ENCODE measurements at places on chromosomes 6 and 20.

DNA sequence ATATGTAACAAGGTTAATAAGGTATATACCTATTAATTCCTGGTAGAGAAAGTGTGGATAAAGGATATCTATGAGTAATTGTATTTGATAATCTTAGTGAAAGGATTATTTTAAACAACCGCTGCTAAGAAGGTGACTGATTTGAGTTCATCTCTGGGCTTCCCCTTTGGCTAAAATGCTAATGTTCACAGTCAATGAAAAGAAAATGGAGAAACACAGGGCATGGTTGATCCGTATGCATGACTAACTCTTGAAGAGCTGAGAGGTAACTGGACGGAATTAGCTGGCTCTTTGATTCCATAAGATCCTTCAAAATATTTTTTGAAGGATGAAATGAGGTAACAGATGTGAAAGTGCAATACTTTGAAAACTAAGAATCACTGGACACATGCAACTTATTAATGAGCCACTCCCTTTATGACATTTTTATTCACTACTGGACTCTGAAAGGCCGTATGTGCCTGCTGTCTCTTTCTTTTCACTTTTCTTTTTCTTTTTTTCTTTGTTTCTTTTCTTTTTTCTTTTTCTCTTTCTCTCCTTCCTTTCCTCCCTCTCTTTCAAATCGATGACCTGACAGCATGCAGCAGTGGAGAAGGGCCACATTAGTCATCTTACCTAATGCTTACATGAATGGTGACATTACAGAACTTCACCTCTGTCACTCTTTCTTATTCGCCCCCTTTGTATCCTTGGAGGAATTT, 464.6 kb downstream of the CDKAL1 start:
- no peak for DNase-seq

- DNase-seq: no peak
Measured at GRCh38 chr6:104201557-104201956, 658.2 kb downstream of the HACE1 start.

- DNase-seq: no peak
Measured at GRCh38 chr20:39983183-39983582, 705.9 kb downstream of the MAFB start.

DNA sequence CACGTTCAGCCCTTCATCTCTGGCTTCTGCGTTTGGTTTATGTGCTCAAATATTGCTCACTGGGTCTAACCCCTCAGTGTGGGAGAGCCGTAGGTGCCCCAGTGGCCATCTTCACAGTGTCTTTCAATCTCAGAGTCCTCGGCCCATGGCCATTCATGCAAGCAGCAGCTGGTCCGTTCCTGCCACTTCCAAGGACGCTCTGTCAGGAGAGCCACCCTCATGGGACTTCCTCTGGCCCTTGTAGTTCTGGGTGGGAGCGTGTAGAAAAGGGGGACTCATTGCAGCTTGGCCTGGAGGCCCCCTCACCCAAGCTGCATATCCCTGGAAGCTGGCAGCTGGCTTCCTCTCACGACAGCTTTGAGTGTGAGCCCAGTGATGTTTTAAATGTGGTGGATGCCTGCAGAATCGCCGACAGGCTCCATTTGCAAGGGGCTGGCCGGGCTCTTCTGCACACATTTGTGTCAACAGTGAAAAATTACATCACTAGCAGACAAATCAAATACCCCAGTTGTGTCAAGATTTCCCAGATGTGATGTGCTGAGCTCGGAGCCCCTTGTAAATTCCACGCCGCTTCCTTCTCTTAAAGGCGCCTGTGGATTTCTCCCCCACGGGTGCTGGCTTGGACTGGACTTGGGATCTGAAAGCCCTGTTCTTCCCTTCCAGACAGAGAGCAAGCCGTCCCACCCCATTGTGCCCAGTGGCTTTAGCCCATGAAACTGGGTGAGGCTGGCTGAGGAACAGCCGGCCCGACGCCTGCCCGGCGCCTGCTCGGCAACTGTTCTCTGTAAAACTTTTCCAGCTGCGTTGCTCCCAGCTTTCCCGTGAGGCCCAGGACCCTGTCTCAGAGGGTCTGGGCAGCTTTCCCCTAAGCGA, 360.1 kb downstream of the TAF4 start:
- no peak for DNase-seq

DNA sequence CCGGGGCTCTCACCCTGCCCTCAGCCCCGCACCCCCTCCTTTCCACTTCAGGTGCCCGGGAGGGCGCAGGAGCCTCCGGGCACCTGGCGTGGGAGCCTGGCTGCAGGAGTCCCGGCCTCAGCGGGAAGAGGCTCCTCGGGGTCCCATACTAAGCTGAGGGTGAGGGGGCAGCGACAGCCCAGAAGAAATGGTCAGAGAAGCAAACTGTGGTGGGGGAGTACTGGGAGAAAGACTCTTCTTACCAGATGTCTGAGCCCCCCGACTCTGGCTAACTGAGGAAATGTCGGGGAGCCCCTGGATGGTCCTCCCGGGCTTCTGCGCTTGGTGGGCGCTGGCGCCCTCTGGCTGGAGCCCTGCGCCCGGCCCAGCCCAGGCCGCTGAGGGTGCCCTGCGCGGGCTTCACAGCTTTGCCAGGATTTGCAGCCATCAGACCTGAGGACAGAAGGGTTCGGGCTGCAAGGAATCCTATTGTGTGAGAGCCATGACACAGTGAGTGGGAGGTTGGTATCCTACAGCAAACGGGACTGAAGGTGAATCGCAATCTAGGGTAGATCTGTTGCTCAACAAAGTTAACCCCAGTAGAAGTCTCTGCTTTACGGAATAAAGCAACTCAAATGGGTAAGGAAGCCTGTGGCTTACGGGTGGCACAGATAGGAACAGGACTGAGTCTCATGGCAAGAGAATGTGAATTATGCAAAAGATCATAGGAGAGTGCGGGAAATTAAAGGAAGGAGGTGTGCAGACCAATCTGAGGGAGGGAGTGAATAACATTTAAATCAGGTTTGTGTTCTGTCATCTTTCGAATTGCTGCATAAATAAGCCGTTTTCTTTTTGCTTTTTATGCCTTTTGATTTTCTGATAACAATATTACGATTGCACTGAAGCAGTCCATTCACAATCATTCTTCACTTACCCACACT, 639 bp upstream of the RCAN2 start:
- no peak for DNase-seq

DNA sequence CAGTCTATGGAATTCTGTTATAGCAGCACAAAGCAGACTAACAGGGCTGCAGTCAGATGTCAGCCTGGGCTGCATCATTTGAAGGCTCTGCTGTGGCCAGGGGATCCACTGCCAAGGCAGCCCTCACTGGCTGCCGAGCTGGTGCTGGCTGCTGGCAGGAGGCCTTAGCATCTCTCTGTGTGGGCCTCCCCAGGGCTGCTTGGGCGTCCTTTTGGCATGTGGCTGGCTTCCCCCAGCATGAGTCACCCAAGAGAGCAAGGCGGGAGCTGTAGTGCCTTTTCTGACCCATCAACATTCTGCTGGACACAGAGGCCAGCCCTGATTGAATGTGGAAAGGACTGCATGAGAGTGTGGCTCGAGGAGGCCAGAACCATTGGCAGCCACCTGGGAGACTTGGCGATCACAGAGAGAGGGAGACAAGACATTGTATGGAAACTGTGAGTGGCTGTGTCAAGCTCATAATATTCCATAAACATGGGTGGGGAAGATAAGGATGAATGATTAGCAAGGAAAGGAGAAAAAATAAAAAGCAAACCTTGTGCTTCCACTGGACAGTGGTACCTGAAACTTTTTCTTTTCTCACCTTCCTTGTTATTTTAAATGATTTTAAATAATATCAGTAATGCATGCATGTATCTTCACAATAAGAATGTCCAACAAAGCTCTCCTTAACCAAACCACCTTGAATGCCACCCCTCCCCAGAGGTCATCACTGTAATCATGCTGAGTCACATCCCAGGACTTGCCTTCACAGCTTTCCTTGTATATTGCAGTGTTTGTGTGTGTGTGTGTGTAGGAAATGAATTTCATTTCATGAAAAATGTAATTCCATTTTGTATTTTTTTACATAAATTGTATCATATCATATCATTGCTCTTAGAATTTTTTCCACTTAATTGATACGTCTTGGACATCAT, 55.0 kb upstream of the VSX1 start:
- no peak for DNase-seq

DNA sequence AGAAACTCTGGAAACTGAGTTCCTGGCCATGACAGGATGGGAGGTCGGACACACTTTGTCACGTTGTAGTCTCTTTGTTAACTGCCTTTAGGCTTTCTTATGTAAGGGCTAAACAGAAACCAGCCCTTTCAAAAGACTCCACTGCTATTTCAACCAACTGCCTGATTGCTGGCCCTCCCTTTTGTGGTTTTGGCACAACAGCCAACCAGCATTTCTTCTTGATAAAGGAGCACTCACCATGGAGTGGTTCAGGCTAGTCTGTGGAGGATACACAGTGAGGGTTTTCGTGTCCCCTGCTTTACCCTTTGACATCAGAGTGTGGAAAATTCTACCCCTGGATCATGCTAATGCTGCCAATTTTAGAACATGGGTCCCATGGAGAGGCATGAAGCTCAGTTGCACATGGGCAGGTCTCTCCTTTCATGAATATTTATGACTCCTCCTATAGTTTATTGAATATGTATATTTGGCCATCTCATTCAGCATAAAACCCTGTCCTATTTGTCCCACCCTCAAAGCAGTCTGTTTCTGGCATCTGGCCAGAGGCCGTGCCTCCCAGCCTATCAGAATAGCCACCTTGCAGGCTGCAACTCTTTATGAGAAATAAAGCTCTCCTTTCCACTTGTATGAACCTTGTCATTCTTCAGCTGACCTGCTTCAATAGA, 148.3 kb downstream of the HS3ST5 start:
- no peak for DNase-seq

GRCh38 chr6:29483186-29483585, 4.6 kb downstream of the MAS1L start:
- DNase-seq: no peak

GRCh38 chr6:15038013-15038791, 207.7 kb upstream of the JARID2 start:
- no peak for DNase-seq

DNA sequence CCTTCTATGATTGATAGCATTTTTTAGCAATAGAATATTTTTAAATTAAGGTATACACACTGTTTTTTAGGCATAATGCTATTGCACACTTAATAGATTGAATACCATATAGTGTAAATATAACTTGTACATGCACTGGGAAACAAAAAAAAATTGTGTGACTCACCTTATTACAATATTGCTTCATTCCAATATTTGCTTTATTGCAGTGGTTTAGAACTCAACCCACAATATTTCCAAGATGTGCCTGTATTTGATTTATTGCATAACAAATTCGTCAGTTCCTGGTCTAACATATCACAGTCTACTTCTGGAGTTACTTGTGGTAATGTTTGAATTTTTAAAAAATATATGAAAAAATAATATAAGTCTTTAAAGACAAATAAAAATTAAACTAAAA, 41.9 kb upstream of the DEFB112 start:
- no peak for DNase-seq

DNA sequence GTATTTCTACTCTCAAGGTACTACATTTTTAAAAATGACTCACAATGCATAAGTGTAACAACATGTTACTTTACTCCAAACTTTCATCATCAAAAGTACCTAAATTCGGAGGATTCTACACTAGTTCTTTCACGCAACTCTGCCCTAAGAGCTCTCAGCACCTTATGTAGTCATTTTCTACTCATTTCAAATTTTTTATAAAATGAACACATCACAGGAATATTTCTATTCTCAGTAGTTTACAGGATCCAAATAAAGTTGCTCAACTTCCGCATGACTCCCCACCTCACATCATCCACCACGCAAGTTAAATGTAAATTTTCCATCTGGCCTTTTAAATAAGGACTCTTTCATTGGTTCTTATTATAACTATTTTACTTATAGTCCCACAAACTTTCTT, 344.9 kb upstream of the MANEA start:
- DNase-seq: no peak

- no peak for DNase-seq
Measured at GRCh38 chr6:154805288-154805911, 72.2 kb downstream of the SCAF8 start.
